Activated CD8-positive, alpha-beta T cell treated with anti-CD3 and anti-CD28 coated beads, Interleukin-2, amount 10 ng/mL, durations not matched to agents 7 days and 5 days (primary cell): ENCODE measurements at places on chromosomes 12 and 14.
A peak's percentile ranks its signal among the peaks of the same experiment; 100 is the strongest.

- DNase-seq: no peak
- H3K4me3 ChIP-seq: no peak overlapping the region
- H3K36me3 ChIP-seq: no peaks in the 10 kb centered on the region
- peaks cover 14% of the 10 kb centered on the region for H3K4me1 ChIP-seq
Measured at GRCh38 chr12:10191865-10192264, 13.0 kb downstream of the TMEM52B start.

DNA sequence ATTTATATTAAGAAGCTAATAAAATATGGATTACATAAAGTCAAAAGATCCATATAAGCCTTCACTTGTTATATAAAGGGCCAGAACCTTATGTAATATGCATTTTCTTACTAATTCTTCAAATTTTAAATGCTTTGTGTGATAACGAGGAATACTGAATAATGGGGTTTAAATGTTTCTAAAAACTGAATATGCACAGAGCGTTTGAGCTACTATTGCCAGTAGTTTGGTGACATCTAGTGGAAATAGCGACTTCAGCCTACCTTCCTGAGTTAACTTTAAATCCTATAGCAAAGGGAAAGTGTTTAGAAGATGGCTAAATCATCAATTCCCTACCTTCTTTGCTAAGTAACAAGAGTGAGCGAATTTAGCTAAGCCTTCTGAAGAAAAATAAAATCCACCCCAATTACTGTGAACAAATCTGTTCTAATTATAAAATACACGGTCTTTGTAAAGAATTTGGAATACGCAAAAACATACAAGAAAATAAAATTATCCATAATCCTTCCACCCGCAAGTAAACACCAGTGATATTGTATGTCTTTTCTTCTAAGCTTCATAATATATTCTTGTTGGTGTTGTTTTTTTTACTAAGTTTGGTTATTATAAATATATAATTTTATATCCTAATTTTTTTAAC is 115.5 kb upstream of the G2E3 start:
- H3K36me3 ChIP-seq: no peaks in the 10 kb centered on the region
- no peak overlapping the region for H3K27ac ChIP-seq
- no peak for DNase-seq
- no peak overlapping the region for H3K4me3 ChIP-seq

DNA sequence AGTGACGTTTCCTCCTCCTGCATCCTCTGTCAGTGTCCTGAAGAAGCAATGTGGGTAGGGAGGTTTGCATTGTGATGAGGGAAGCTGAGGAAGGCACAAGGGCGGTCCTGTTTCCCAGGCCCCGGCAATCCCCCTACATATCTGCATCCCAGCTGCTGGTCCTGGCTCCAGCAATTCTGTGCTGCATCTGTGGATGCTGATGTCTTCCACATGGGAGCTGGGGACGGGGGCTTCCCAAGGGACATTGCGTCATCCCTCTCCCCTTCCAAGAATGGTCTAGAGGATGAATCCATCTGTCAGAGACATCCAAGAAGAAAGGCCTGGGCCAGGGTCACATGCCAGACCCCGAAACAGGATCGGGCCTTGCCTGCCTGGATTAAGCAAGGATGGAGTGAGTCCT is 52.1 kb downstream of the TSPAN11 start:
- H3K27ac ChIP-seq: no peak overlapping the region
- no peaks in the 10 kb centered on the region for H3K4me1 ChIP-seq
- no peak overlapping the region for H3K4me3 ChIP-seq
- H3K27me3 ChIP-seq: no peaks in the 10 kb centered on the region
- no peaks in the 10 kb centered on the region for H3K36me3 ChIP-seq
- no peak for DNase-seq

DNA sequence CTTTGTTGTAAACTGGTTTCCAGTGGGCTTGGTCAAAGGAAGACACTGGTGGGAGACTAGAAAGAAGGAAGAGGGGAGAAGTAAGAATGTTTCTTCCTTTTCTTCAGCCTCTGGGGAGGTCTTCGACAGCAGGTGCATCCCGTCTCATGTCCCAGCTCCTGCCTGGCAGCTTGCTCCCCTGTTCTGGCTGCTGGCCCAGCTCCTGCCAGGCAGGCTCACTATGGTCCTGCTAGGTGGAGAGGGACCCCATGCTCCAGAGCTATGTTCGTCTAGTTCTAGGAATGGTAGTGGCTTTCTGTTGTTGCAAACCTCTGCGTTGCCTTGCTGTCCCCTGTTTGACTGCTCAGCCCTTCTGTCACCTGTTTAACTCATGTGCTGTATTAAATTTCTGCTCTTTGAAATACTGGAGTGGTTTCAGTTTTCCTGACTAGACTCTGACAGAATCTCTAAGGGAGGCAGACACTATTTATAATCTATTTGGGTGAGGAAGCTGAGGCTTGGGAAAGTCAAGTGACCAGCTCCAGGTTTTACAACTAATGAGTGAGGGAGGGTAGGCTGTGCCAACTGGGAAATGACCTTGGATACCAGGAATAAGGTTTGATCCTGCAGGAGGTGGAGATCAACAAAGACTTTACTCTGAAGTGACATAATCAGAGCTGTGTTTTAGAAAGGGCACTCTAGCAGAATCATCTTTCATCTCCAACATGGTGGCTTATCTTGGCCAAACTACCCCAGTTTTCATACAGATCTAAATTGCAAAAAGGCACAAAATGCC is 94.7 kb upstream of the DDHD1 start:
- H3K27me3 ChIP-seq: peaks cover 4% of the 10 kb centered on the region
- no peak overlapping the region for H3K4me3 ChIP-seq
- no peak overlapping the region for H3K27ac ChIP-seq
- no peaks in the 10 kb centered on the region for H3K36me3 ChIP-seq
- no peak for DNase-seq
- H3K4me1 ChIP-seq: no peaks in the 10 kb centered on the region

DNA sequence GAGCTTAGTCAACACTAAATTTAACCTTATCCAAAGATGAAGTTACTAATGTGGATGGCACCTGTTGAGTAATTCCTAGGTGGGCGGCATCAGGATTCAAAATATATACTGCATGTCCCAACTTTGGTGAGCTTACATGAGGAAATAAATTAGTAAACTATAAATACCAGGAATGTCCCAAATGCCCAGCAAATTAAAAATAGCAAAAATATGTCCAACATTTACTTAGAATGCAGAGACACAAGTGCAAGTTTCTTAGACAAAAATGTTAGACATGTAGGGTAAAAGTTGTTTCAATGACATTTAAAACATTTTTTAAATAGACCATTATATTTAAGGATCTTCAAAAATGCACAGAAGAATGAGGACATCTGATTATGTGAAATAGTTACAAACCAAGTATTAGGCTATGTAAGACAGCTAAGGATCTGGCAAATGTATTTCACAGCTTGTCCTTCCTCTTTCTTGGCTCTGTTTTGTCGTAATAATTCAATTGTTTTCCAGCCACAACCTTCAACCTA is 115.9 kb downstream of the NAV3 start:
- H3K36me3 ChIP-seq: no peaks in the 10 kb centered on the region
- H3K27ac ChIP-seq: no peak overlapping the region
- no peak for DNase-seq

- DNase-seq: no peak
- no peaks in the 10 kb centered on the region for H3K36me3 ChIP-seq
- no peaks in the 10 kb centered on the region for H3K27me3 ChIP-seq
- H3K4me1 ChIP-seq: no peaks in the 10 kb centered on the region
Measured at GRCh38 chr12:57190037-57190436, 26.6 kb upstream of the NXPH4 start.

- no peaks in the 10 kb centered on the region for H3K36me3 ChIP-seq
- no peaks in the 10 kb centered on the region for H3K4me1 ChIP-seq
- H3K27me3 ChIP-seq: peaks cover 4% of the 10 kb centered on the region
- H3K4me3 ChIP-seq: no peak overlapping the region
Measured at GRCh38 chr14:69901113-69901951, 22.1 kb downstream of the SMOC1 start.

DNA sequence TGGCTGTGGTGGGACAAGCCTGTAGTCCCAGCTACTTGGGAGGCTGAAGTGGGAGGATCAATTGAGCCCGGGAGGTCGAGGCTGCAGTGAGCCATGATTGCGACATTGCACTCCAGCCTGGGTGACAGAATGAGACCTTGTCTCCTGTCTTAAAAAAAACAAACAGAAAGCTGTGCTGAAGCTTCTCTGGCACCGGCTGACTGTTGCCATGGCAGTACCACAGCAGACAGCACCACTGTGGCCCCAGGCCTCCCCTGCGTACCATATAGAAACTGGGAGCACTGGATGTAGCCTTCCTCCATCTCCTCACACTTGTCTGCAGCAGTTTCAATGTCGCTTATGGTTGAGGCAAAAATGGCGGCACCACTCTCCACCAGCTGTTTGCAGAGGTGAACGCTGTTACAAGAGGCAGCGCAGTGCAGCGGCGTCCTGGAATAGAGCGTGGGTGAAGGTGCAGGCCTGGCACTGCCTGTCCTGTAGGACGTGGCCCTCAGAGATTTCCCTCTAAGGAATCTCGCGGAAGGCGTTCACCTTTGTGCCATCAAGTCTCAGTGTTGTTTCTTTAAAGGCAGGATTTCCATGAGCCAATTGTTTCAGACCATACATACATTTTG is 21.9 kb downstream of the ZFYVE21 start:
- no peaks in the 10 kb centered on the region for H3K4me1 ChIP-seq
- DNase-seq: no peak
- no peak overlapping the region for H3K27ac ChIP-seq
- peaks cover 2% of the 10 kb centered on the region for H3K36me3 ChIP-seq

DNA sequence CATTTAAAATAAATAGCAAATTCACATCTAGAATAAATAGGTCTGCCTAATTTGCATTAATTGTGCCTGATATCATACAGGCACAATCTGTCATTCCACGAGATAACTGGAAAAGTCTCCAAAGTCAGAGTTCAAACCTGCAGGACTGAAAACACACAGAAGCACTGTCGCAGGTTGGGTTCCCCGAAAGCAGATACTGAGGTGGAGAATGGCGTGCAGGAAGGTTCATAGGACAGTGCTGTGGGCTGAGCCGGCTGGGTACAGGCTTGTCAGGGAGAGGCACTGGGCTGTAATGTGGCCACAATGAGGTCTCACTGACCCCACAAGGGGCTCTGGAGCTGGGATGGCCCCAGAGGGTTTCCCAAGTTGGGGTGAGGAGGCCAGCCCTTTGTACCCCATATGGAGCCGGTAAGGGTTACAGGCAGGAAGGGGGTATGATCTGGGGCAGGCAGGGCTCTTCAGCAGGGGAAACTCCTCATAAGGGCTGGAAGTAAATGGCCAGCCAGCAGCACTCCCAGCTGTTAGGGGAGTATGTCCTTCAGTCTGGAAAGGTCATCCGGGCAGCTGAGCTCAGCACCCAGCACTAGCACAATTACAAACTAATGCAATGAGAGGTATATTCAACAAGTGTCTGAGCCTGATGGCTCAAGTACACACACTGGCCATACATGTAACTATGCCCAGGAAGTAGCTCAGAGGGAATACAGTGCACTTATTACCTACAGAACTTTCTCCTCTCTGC is 68.5 kb downstream of the NT5DC3 start:
- H3K4me1 ChIP-seq: no peaks in the 10 kb centered on the region
- no peak overlapping the region for H3K4me3 ChIP-seq
- DNase-seq: no peak
- H3K36me3 ChIP-seq: peaks cover 2% of the 10 kb centered on the region

DNA sequence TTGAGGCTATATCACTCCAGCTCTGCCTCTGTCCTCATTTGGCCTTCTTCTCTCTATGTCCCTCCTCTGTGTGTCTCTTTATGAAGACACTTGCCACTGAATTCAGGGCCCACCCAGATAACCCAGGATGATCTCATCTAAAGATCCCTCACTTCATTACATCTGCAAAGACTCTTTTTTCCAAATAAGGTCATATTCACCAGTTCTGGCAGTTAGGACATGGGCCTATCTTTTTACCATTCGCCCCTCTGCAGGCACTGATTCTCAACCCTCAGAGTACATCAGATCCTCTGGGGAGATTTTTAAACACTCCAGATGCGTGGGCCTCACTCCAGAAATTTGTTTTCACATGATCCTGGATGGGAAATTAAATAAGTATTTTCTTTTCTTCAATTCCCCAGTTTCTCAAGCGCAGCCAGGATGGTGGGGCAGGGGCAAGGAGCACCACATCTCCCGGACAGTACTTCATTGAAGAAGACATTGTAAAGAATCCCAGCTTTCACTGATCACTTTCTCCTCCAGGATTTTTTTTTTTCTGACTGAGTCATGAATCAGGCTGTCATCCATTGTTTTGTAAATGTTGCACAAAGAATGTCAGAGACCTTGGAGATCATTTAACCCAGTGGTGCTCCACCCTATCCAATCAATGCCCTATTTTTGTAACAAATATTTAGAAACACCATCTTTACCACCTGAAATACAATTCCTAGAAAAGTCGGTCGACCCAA is 27.4 kb downstream of the CRACR2A start:
- peaks cover 38% of the 10 kb centered on the region for H3K4me1 ChIP-seq
- H3K27ac ChIP-seq: no peak overlapping the region
- DNase-seq: peak; percentile 11
- H3K27me3 ChIP-seq: no peaks in the 10 kb centered on the region
- peaks cover 69% of the 10 kb centered on the region for H3K36me3 ChIP-seq

DNA sequence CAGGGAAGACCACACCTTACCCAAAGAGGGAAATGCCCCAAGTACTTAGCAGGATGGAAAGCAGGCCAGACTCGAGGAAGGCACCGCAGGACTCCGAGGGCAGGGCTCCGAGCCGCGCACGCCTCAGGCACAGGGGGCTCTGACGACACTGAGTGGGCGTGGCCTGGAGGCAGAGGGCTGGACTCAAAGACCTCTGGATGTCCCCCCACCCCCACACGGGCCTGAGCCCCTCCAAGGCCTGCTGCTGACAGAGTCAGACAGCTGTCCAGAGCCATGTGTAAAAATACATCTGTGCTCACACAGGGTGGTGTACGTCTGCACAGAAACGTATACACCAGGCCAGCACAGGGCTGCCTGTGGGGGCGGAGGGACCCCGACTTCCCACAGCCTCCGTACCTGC is 1.4 kb downstream of the AKT1 start:
- H3K4me1 ChIP-seq: peaks cover 38% of the 10 kb centered on the region
- peaks cover 18% of the 10 kb centered on the region for H3K36me3 ChIP-seq
- H3K4me3 ChIP-seq: peak overlapping the region; percentile 94
- H3K27me3 ChIP-seq: peaks cover 8% of the 10 kb centered on the region

DNA sequence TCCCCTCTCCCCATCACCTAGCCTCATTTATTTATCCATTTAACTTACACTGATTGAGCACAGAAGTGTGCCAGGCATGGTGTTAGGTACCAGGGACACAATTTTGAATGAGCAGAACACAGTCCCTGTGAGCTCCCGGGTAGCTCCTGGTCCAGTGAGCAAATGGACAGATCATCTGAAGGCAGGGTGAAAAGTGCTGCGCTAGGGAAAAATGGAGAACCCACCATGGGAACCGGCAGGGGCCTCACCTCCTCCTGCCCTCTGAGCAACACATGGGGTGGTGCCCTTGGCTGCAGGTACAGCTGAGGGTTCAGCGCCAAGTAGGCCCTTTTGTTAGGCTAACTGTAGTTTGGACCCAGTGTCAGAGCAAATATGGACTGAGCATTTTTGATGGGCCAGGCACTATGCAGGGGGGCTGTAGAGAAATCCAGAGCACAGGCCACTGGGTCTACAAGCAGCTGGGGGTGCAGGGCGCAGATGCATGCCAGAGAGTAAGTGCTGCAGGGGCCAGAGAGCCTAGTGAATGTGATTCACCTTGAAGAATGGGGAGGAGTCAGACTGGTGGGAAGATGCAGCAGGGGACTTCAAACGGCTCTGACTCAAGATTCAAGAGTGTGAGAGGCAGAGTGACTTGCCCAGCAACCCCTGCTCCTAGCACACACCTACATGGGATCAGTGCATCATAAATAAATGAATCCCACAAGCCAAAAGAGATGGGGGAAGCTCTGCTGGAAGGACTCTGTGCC is 28.2 kb downstream of the LTBP2 start:
- no peaks in the 10 kb centered on the region for H3K36me3 ChIP-seq
- no peak overlapping the region for H3K27ac ChIP-seq
- DNase-seq: no peak
